ENCODE measurements at places on chromosomes 13 and 19. TPM values are rescaled to one million over a fixed set of nuclear protein-coding genes. Genes with fewer than 3 reads are reported as not detected.

Gene FBN3
- total RNA-seq: not detected

Gene RASGRP4
- not detected for total RNA-seq

Gene SLITRK5
- not detected for total RNA-seq

Gene C19orf73
- 0.83 TPM for total RNA-seq

Gene SLC10A2
- not detected for total RNA-seq

Gene IRS2
- total RNA-seq: 3.0 TPM

Gene FFAR2
- total RNA-seq: not detected

Gene NOVA2
- under 0.01 TPM for total RNA-seq

Gene WDR87
- total RNA-seq: not detected

Gene SHD
- total RNA-seq: not detected

Gene RNF6
- total RNA-seq: 48.6 TPM

Gene KLF1
- total RNA-seq: not detected

Gene TEX29
- total RNA-seq: 0.09 TPM

Gene DMKN
- total RNA-seq: 4.0 TPM

Gene FSD1
- 5.7 TPM for total RNA-seq

Gene CGB2
- total RNA-seq: not detected

Gene CD70
- total RNA-seq: not detected

Gene ZNF880
- total RNA-seq: 33.1 TPM

Gene DNASE2
- 30.4 TPM for total RNA-seq

Gene LIN7B
- 11.0 TPM for total RNA-seq

Gene C19orf38
- total RNA-seq: 0.09 TPM

Gene ETV2
- 0.28 TPM for total RNA-seq

Gene DMWD
- 27.5 TPM for total RNA-seq

Gene CEACAM19
- 2.0 TPM for total RNA-seq

Gene ZNF541
- total RNA-seq: 0.28 TPM

Gene GIPR
- total RNA-seq: 0.09 TPM

Gene SLC25A15
- total RNA-seq: 14.4 TPM

Gene RETN
- total RNA-seq: not detected
